Testis (tissue), 5 donors: ENCODE measurements at places on chromosomes 1 and 21. TPM values are rescaled to one million over a fixed set of nuclear protein-coding genes. Genes with fewer than 3 reads are reported as not detected.

DNA sequence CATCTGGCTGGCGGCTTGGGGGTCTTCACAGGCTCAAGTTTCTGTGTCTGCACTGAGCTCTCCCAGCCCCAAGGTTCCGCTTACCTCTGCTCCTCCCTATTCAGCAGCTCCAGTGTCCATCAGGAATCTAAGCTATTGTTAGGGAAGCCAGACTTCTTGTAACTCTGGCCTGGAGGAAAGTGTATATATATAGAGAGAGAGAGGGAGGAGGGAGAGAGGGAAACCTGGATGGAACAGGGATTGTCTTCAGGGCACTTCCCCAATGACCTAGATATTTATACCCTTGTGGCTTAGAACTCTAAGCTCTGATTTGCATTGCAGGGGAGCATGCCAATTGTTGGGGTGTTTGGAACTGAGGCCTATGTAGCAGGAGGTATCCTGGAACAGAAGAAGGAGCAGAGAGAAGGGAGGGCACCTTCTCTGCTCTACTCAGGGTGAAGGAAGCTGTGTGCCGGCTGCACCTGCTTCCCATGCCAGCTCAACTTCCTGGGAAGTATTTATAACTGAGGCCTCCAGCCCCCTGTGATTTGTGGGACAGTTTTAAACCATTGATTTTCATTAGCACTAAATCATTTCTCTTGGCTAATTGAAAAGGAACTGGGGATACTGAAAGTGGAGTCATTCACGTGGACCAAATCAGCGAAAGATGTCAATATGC lies 70.9 kb downstream of the NAV1 start:
- H3K4me1 ChIP-seq = peaks cover 56% of the 10 kb centered on the region
- DNase-seq = no peak
- H3K36me3 ChIP-seq = no peaks in the 10 kb centered on the region
- no peaks in the 10 kb centered on the region for H3K27me3 ChIP-seq

DNA sequence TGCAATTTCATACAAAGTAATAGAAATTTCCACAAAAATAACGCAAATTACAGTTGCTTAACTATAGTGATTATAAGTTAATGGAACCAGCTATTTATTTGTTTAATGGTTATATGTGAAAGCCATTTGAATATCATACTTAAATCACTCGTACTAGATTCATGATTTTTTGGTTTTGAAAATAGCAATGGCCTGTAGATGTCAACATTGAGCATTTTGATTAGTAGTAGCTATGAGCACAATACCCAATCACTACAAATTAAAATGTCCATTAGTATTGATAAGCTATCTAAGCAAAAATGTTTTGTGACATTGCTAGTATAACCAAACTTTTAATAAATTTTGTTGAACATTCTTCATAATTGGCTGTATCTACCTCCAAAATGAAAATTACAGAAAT lies 10.0 kb downstream of the COL24A1 start:
- no peak for DNase-seq
- no peak overlapping the region for H3K4me3 ChIP-seq
- no peak overlapping the region for H3K27ac ChIP-seq
- no peaks in the 10 kb centered on the region for H3K36me3 ChIP-seq

GRCh38 chr1:60589916-60590315 lies 492.4 kb upstream of the NFIA start:
- no peaks in the 10 kb centered on the region for H3K4me1 ChIP-seq
- H3K27ac ChIP-seq = no peak overlapping the region
- no peaks in the 10 kb centered on the region for H3K36me3 ChIP-seq
- peak; percentile 30 for DNase-seq
- no peaks in the 10 kb centered on the region for H3K27me3 ChIP-seq

- DNase-seq = no peak
- no peak overlapping the region for H3K27ac ChIP-seq
- no peaks in the 10 kb centered on the region for H3K36me3 ChIP-seq
- H3K4me1 ChIP-seq = no peaks in the 10 kb centered on the region
- H3K27me3 ChIP-seq = no peaks in the 10 kb centered on the region
Measured at GRCh38 chr21:32172106-32172505, 106.7 kb downstream of the MIS18A start.

GRCh38 chr1:91744953-91745639 lies 140.9 kb downstream of the TGFBR3 start:
- H3K27ac ChIP-seq = peak overlapping the region; percentile 46
- DNase-seq = peak; percentile 60
- H3K36me3 ChIP-seq = no peaks in the 10 kb centered on the region
- H3K4me1 ChIP-seq = peaks cover 28% of the 10 kb centered on the region

- no peak for DNase-seq
- H3K36me3 ChIP-seq = no peaks in the 10 kb centered on the region
- no peaks in the 10 kb centered on the region for H3K27me3 ChIP-seq
- peaks cover 10% of the 10 kb centered on the region for H3K4me1 ChIP-seq
- H3K4me3 ChIP-seq = no peak overlapping the region
Measured at GRCh38 chr1:115199416-115200132, 110.3 kb upstream of the TSPAN2 start.

- H3K4me1 ChIP-seq = no peaks in the 10 kb centered on the region
- H3K27ac ChIP-seq = no peak overlapping the region
- no peaks in the 10 kb centered on the region for H3K36me3 ChIP-seq
Measured at GRCh38 chr1:212182579-212182978, 102.6 kb upstream of the PPP2R5A start.

The SLC37A1 gene
- total RNA-seq = 22.6 TPM
